Activated CD8-positive, alpha-beta memory T cell treated with anti-CD3 and anti-CD28 coated beads for 4 hours (primary cell): ENCODE measurements at places on chromosomes 7 and 10.

- no peak for DNase-seq
Measured at GRCh38 chr10:5961405-5962100, 15.8 kb downstream of the IL15RA start.

GRCh38 chr10:91955114-91955513 is 31.5 kb downstream of the BTAF1 start:
- no peak for DNase-seq

GRCh38 chr7:150904011-150904909 is 51.9 kb downstream of the AOC1 start:
- no peak for DNase-seq

- no peak for DNase-seq
Measured at GRCh38 chr10:74929197-74929596, 102.8 kb downstream of the KAT6B start.

DNA sequence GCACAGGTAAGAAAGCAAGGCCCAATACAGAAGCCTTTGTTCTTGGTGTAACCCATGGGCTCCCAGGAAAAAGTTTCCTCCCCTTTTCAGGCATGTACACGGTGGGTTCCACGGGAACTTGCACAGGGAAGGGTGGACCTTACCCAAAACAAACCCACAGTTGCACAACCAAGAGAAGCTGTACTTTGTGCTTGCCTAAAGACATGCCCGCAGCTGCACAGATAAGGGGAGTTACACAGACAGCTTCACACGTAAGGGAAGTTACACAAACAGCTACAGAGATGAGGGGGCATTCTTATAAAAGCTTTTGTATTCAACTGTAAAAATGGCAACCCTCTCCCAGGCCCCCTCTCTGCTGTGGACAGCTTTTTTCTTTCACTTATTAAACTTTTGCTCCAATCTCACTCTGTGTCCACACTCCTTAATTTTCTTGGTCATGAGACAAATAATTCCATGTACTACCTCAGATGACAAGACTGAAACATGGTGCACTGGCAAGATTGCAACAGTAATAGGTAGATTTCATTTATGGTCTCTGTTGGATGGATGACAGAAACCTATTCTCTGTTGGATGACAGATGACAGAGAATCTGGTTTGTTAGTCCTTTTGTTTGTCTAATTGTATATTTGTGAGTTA is 72.9 kb downstream of the ATE1 start:
- DNase-seq = no peak

GRCh38 chr7:96303686-96304443 is 18.0 kb downstream of the SLC25A13 start:
- no peak for DNase-seq

DNA sequence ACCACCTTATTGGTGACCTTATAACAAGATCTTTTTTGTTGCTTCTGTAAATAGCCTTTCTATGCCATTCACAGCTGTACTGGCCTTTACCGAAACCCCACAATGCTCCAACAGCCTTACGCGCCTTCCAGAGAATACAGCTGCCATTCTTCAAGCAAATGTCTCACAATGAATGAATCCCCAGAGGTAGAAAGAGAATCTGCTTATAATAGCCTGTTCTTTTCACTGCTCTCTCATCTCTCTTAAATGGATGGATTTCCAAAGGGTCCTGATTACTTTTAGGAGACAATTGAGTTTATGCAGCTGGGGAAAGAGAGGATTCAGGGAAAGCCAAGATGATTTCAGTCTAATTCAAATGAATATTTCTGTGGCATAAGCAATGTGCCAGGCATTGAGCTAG is 183.1 kb upstream of the PDE1C start:
- DNase-seq = no peak

DNA sequence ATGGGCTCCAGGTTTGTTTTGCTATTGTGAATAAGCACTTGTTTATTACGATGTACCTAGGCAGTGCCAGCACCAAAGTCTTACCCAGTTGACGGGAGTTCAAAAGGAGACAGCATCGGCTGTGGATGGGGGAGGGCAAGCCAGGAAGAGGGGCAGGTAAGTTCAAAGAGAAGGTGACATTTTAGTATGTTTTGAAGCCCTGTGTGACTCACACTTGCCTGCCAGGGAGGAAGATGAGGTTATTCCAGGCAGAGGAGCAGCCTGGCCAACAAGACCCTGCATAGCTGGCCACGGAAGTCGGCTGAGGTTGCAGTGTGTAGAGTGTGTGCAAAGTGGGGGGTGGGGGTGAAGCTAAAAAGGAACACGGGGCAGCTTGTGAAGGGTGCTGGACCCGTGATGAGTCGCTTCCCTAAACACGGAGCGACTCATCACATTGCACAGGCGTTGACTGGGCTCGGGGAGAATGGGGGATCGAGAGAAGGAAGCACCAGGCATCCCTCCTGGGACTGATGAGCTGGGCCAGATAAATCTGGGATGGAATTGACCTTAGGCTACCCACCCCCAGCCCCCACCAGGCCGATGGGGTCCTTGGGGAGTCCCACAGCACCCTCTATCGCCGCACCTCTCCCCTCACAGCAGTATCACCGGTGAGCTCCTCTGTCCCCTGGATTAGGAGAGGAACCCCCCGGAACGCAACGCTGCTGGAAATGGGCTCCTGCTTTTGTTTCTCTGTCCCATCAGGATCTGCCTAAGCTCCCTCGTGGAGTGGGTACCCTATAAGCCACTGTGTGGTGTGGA is 97.9 kb upstream of the IKZF1 start:
- peak; percentile 59 for DNase-seq
